ENCODE measurements at places on chromosomes 2 and 18.

- no peak for DNase-seq
Observed at GRCh38 chr18:31979714-31980113, 36.8 kb upstream of the TRAPPC8 start.

DNA sequence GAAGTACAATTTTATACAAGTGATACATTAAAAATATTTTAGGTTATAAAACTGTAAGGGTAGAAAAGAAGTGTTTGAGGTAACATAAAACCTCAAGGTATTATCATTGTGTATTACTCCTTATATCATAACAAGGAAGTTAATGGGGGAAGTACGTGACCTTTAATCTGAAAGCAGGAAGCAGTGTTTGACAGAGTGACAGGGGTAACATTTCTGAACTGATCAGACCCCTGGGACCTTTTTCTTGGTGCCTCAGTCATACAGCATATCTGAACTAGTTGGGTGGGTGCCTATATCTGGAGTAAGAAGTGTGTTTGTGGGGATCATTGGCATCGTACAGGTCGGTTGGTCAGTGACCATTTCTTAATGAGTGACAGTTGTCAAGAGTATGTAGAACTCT, 43.0 kb downstream of the MALT1 start:
- no peak for DNase-seq

GRCh38 chr2:143259368-143259958, 130.2 kb downstream of the ARHGAP15 start:
- DNase-seq, result peak; percentile 44

GRCh38 chr2:95042472-95043271, 17.2 kb downstream of the MAL start:
- no peak for DNase-seq

- DNase-seq, result no peak
Observed at GRCh38 chr2:229835596-229836283, 86.1 kb downstream of the TRIP12 start.

- no peak for DNase-seq
Observed at GRCh38 chr2:186542002-186542401, 47.9 kb upstream of the ITGAV start.

DNA sequence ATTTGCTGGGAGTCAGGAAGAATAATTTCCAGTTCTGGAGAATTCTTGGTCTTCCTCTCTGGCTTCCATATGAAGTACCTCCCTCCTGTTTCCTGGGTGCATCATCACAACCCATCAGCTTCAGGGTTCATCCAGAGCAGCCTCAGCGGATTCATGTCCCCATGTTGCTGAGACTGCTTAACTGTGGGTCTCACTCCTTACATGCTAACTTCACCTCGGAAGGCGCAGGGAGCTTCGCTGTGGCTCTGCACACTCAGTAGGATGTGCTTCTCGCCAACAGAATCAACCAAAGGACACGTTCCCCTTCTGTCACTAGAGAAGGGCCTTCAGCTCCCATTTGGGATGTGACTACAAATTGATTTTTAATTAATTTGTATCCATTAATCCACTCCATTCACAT, 24.2 kb downstream of the FBLN7 start:
- DNase-seq, result no peak

- DNase-seq, result no peak
Observed at GRCh38 chr2:180540761-180541160, 439.6 kb upstream of the UBE2E3 start.

DNA sequence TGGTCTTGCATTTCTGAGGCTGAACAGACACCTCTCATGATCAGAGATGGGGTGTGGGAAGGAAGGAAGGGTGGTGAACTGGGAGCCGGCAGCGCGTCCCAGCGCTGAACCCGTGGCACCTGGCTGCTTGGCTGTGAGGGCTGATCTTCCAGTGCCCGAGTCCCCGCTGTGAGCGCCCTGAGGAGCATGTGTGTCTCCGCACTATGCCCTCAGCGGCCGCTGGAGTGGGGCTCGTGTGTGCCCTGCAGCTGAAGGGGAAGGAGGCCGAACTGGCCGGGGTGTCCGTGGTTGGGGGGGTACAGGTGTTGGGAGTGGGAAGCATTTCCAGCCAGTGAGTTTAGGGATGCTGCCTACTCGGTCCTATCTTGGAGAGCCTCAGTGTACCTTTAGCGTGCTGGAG, 82.2 kb downstream of the LDLRAD4 start:
- DNase-seq, result no peak

- no peak for DNase-seq
Observed at GRCh38 chr2:148586522-148587128, 57.9 kb upstream of the EPC2 start.

- DNase-seq, result no peak
Observed at GRCh38 chr2:160657196-160657595, 163.6 kb upstream of the RBMS1 start.

GRCh38 chr2:214631406-214631805, 178.1 kb downstream of the BARD1 start:
- no peak for DNase-seq

GRCh38 chr2:233700028-233700635, 7.4 kb downstream of the UGT1A6 start:
- DNase-seq, result no peak

GRCh38 chr2:238864207-238865014, 16.5 kb downstream of the TWIST2 start:
- DNase-seq, result peak; percentile 59

- DNase-seq, result no peak
Observed at GRCh38 chr2:41906338-41906725, 141.5 kb upstream of the PKDCC start.

GRCh38 chr2:28951910-28952835, 28.9 kb upstream of the TOGARAM2 start:
- no peak for DNase-seq

DNA sequence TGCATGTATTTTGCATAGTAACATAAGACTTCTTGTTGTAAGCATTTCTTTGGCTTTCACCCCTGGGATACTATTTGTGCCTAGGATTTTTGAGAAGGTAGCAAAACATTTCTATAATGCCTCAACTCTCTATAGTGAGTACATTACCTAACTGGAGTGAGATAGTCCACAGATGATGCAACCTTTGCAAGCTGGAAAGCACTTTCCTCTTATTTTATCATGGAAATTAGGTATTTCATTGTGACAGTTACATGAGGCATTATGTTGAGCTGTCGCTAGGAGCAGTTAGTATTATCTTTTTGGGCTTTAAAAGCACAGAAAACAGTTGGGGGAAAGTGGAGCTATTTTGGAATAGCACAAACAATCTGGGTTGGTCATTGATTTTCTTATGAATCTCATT, 786.2 kb downstream of the DCC start:
- DNase-seq, result no peak

DNA sequence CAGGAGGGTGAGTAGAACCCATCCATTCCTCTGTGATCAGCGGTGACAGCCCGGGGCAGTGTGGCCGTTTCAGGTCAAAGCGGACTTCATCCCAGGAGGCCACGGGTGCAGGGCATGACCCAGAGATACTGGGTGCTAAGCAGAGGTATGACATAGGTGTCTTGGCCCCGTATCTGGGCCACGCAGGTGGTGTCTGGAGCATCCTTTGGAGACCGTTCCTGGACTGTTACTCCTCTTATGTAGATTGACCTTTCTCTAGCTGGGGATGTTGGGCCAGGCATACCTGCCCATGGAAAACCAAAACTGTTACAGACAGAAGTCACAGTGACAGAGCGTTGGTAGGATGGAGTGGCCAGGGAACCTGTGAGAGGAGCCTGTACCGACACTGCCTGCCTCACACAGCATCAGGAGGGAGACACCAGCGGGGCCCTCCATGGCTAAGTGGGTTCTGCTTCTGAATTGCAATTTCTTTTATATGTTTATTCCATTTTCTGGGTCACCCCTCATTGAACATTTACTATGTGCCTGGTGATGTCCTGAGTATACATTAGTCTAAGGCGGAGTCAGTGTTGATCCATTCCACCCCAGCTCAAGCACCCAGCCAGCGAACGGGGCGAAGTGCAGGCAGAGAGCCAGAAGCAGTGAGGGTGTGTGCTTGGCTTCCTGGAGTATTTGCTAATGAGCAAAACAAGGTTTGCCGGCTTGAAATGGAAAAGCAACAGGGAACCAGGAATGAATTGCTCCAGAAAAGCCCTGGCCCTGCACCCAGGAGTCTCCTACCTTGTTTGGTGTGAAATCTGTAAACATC, 141.7 kb downstream of the SH3RF3 start:
- DNase-seq, result no peak

DNA sequence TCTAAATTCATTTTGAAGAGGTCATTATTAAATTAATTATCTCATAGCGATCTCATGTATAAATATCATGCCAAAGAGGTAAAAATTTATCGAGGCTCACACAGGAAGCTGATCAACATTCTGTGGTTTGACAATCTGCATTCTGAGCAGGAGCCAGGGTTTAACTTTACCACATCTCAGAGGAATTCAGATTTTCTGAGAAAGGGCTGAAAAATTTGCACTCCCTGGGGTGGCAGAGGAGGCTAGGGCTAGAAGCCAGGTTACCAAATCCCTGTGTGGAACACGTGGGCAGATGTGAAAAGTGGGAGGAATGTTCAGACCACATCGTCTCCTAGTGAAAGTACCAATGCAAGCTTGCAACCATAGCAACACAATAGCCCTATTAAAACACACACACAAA, 63.5 kb upstream of the CTLA4 start:
- DNase-seq, result peak; percentile 67

- DNase-seq, result no peak
Observed at GRCh38 chr2:6879011-6879410, 1.4 kb downstream of the RSAD2 start.

DNA sequence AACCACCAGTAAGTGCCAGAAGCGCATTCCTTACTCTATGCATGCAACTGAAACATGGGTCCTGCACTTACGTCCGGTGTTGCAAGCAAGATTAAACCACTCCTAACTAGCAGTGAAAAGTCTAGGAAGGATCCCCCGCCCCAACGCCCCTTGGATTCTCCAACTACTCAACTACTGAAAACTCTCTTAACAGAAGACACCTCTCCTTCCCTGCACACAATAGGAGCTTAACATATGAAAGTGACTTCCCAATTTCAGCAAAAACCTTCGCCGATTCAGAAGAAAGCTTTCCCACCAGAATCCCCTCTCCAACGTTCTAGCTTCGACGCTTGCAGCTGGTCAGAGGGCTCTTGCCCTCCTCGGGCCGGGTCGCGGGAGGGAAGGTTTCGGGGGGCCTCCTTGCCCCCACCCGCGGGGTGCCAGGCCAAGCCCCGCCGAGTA, 578 bp downstream of the IWS1 start:
- no peak for DNase-seq

GRCh38 chr18:62898359-62898758, 183.0 kb downstream of the PHLPP1 start:
- DNase-seq, result no peak

- no peak for DNase-seq
Observed at GRCh38 chr2:72940786-72941185, 23.5 kb downstream of the EMX1 start.

GRCh38 chr2:112449854-112450253, 16.4 kb upstream of the RGPD8 start:
- no peak for DNase-seq

- no peak for DNase-seq
Observed at GRCh38 chr2:135337071-135337470, 193.9 kb downstream of the ZRANB3 start.

DNA sequence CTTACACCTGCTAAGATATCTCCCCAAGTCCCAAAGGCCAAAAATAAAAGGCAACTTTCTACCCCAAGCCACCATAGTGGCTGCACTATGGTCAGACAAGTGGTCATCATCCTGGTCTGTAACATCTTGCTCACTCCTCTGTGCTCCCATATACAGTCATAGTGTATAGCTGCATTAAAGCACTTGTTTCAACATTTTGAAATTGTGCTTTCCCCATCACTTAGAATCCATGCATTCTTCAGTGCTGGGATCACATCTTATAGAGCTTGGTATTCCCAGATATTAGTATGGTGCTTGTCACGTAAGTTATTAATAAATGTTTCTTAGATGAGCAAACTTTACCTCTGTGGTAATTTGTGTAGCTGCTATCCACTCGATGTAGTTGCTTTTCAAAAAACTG, 40.4 kb upstream of the CDC42EP3 start:
- DNase-seq, result no peak

DNA sequence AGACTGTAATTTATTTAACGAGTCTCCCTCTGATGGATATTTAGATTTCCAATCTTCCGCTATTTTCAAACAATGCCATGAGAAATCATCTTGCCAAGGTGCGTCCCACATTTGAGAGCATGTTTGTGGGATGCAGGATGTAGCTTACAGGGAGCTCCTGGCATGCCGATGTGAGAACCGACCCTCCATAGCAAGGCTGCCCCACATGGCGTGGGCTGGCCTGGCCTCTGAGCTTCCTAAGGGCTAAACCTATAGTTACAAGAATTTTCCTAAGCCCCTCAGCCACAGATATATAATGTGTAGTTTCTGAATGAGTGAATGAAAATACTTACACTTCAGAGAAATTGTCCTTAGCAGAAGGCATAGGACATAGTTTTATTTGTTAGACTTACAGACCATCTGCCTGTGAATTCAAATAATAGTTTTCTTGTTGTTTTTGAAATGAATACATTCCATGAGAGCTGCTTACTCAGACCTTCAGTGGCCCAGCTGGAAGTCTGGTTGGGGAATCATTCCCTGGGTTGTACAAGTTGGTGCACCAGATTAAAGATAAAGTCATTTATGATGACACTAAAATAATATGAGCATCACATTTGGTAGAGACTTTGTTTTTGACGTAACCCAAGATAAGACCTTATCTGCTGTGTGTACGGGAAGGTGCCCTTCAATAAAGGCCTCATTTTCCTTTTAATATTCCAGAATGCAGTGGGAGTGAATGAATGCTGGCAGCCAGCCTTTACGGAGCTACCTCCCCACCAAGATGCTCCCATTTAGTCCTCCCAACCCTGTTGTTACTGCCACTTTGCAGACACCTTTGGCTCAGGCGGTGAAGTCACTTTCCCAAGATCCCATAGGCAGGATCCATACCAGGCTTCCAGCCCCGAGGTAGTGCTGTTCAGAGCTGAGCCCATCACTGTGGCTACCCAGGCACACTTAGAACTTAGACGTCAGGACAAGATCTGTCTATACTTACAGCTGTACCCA, 107.1 kb downstream of the GLI2 start:
- DNase-seq, result no peak

GRCh38 chr2:33660416-33661123, 61.5 kb upstream of the FAM98A start:
- DNase-seq, result no peak

GRCh38 chr2:184371641-184372040, 226.7 kb upstream of the ZNF804A start:
- no peak for DNase-seq

DNA sequence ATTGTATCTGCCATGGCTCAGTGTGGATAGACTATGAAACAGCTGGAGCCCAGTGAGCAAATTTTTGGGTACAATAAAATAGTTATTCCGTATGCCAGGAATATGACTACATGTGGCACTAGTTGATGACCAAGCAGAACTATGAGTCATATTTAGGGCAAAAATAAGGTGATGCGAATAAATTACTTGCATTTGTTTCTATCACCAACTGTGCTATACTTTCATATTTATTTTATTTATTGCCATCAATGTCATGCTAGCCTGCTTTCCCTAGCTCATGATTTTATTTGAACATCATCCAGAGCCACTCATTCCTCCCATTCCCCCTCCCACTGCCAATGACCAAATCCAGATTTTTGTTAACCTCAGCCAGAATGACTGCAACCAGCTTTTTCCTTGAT, 13.3 kb upstream of the FAP start:
- no peak for DNase-seq

- no peak for DNase-seq
Observed at GRCh38 chr2:6834163-6834562, 31.5 kb downstream of the CMPK2 start.
